ENCODE measurements at places on chromosomes 4 and X. TPM values are rescaled to one million over a fixed set of nuclear protein-coding genes. Genes with fewer than 3 reads are reported as not detected.

GRCh38 chr4:164779080-164779479, 25.1 kb downstream of the SMIM31 start:
- DNase-seq = no peak
- no peak overlapping the region for H3K4me3 ChIP-seq
- no peaks in the 10 kb centered on the region for H3K27me3 ChIP-seq

DNA sequence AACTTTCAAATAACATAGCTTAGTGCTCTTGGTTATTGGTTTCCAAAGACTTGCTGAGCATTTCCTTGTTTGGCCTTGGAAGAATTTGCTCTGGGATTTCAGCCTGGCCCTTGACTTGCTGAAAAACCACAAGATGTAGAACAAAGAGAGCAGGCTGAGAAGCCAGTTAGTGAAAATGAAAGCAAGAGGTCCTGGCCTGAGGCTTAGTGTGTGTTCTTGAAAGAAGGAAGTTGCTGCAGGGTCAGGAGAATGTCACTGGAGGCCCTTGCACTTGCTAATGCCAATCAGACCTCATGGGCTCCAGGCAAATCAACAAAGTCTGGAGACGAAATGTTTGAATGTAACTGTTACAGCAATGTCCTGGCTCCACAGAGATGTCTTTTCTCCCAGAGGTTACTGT, 79.4 kb downstream of the SYNPO2 start:
- H3K27ac ChIP-seq = peak overlapping the region; percentile 44
- H3K4me1 ChIP-seq = peaks cover 19% of the 10 kb centered on the region
- no peak overlapping the region for H3K4me3 ChIP-seq
- no peaks in the 10 kb centered on the region for H3K27me3 ChIP-seq

GRCh38 chrX:17036171-17036961, 89.9 kb downstream of the REPS2 start:
- peak overlapping the region; percentile 33 for H3K4me3 ChIP-seq
- H3K4me1 ChIP-seq = peaks cover 66% of the 10 kb centered on the region
- DNase-seq = no peak
- peak overlapping the region; percentile 83 for H3K27ac ChIP-seq
- no peaks in the 10 kb centered on the region for H3K36me3 ChIP-seq

VCX gene
- total RNA-seq = not detected
